ENCODE measurements at places on chromosomes 16 and 17. TPM values are rescaled to one million over a fixed set of nuclear protein-coding genes. Genes with fewer than 3 reads are reported as not detected.

KRT12 gene
- total RNA-seq = not detected

DNA sequence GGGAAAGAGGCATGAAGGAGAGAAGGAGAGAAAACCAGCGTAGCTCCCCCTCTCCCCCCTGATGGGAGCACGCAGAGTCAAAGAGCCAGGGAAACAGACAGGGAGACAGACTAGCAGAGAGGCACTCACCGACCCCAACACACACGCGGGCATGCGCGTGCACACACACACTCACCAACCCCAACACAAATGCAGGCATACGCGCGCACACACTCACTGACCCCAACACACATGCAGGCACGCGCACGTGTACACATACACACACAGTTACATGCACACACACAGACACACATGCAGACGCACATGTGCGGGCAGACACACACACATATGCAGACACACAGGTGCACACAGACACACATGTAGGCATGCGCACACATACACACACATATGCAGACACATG, 4.6 kb downstream of the CACNB1 start:
- H3K4me3 ChIP-seq = no peak overlapping the region
- no peak overlapping the region for H3K27ac ChIP-seq
- no peak for DNase-seq
- peaks cover 38% of the 10 kb centered on the region for H3K4me1 ChIP-seq
- peaks cover 14% of the 10 kb centered on the region for H3K36me3 ChIP-seq

DNA sequence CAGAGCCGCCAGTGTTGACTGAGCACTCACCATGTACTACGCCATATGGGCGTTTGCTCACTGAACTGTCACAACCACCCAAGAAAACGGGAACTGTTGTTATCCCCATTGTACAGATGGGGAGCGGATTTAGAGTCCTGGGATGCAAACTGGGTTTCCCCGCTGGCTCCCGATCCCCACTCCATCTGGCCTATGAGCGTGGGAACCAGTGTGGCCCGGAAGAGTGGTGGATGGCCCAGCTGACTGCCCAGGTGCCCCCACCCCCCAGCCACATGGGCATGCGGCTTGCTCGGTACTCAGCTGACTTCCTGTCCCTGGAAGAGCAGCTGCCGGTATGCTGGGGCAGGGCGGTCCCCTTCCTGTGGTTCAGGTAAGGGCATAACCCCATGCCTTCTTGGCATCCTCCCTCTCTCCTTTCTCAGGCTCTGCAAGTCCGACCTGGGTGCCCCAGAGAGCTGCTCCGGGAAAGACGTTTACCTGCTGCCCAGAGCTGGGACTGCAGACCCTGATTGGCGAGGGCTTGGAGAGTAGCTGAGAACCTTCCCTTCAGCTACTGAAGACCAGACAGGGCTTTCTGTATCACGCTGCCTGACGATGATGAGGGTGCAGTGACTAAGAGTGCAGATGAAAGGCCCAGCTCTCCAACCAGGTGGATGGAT, 16.2 kb downstream of the SOCS3 start:
- no peaks in the 10 kb centered on the region for H3K4me1 ChIP-seq
- no peaks in the 10 kb centered on the region for H3K36me3 ChIP-seq
- peak overlapping the region; percentile 92 for H3K27ac ChIP-seq
- H3K27me3 ChIP-seq = no peaks in the 10 kb centered on the region
- H3K4me3 ChIP-seq = no peak overlapping the region

- no peak overlapping the region for H3K27ac ChIP-seq
- no peaks in the 10 kb centered on the region for H3K27me3 ChIP-seq
- peaks cover 77% of the 10 kb centered on the region for H3K36me3 ChIP-seq
- no peaks in the 10 kb centered on the region for H3K4me1 ChIP-seq
- no peak for DNase-seq
Measured at GRCh38 chr17:36575028-36575427, 16.7 kb upstream of the DHRS11 start.

FAM117A gene
- 34.6 TPM for total RNA-seq

DNA sequence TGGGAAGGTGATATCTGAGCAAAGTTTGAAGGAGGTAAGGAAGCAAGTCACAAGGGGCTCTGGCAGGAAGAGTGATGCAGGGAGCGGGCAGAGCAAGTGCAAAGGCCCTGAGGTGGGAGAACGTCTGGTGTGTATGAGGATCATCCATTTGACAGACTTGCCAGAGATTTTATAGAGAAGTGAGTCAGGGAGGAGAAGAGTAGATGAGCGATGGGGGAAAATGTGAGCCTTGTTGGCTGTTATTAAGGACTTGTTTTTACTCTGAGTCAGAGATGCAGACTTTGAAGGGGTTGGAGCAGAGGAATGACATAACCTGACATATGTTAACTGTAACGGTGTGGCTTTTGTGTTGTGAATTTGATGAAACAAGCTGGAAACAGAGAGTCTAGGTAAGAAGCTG, 3.5 kb upstream of the CLEC10A start:
- H3K4me1 ChIP-seq = no peaks in the 10 kb centered on the region
- DNase-seq = no peak
- H3K27ac ChIP-seq = no peak overlapping the region

GRCh38 chr16:56047307-56048234, 143.7 kb upstream of the GNAO1 start:
- no peak overlapping the region for H3K4me3 ChIP-seq
- no peaks in the 10 kb centered on the region for H3K4me1 ChIP-seq
- H3K36me3 ChIP-seq = no peaks in the 10 kb centered on the region
- DNase-seq = no peak
- no peaks in the 10 kb centered on the region for H3K27me3 ChIP-seq

PRRT2 gene
- total RNA-seq = 11.5 TPM

HOXB9 gene
- not detected for total RNA-seq

CEP295NL gene
- 1.8 TPM for total RNA-seq

GRCh38 chr16:13098536-13098935, 197.1 kb downstream of the SHISA9 start:
- no peak overlapping the region for H3K27ac ChIP-seq
- no peaks in the 10 kb centered on the region for H3K36me3 ChIP-seq
- no peak for DNase-seq
- H3K27me3 ChIP-seq = no peaks in the 10 kb centered on the region

DNA sequence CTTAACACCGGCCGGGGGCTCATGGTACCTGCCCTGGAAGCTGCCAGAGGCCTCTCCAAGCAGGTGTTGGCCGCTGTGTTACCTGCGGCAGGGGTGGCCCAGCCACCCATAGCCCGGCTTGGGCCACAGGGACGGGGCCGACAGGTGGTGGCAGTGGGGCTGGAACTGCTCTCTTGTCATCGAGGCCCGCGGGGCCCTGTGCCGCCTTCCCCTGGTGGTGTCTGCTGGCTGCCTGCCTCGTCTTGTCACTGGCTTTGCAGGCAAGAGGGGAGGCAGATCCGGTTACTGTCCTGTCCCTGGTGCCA, 27.1 kb downstream of the GSE1 start:
- no peaks in the 10 kb centered on the region for H3K36me3 ChIP-seq
- H3K27me3 ChIP-seq = no peaks in the 10 kb centered on the region
- DNase-seq = no peak
- peak overlapping the region; percentile 61 for H3K27ac ChIP-seq
- peaks cover 55% of the 10 kb centered on the region for H3K4me1 ChIP-seq

GRCh38 chr17:5138616-5139457, 23.0 kb downstream of the USP6 start:
- no peaks in the 10 kb centered on the region for H3K4me1 ChIP-seq
- DNase-seq = no peak
- no peaks in the 10 kb centered on the region for H3K27me3 ChIP-seq
- no peak overlapping the region for H3K4me3 ChIP-seq

GPRC5C gene
- total RNA-seq = 16.9 TPM

GRCh38 chr17:80649672-80650330, 105.2 kb downstream of the RPTOR start:
- no peak overlapping the region for H3K4me3 ChIP-seq
- peaks cover 3% of the 10 kb centered on the region for H3K4me1 ChIP-seq
- DNase-seq = no peak
- no peaks in the 10 kb centered on the region for H3K27me3 ChIP-seq

KRT40 gene
- total RNA-seq = not detected

- peaks cover 12% of the 10 kb centered on the region for H3K27me3 ChIP-seq
- no peak overlapping the region for H3K4me3 ChIP-seq
- no peaks in the 10 kb centered on the region for H3K4me1 ChIP-seq
- H3K36me3 ChIP-seq = no peaks in the 10 kb centered on the region
- no peak overlapping the region for H3K27ac ChIP-seq
Measured at GRCh38 chr16:75222271-75222783, 3.5 kb downstream of the CTRB1 start.

GRCh38 chr17:78781104-78781892, 775 bp downstream of the CYTH1 start:
- DNase-seq = peak; percentile 76
- H3K36me3 ChIP-seq = no peaks in the 10 kb centered on the region
- peak overlapping the region; percentile 100 for H3K4me3 ChIP-seq
- H3K4me1 ChIP-seq = peaks cover 14% of the 10 kb centered on the region
- H3K27me3 ChIP-seq = no peaks in the 10 kb centered on the region
- peak overlapping the region; percentile 96 for H3K27ac ChIP-seq

C17orf67 gene
- total RNA-seq = 1.8 TPM

GRCh38 chr16:68479271-68479670, 31.0 kb upstream of the SMPD3 start:
- no peaks in the 10 kb centered on the region for H3K36me3 ChIP-seq
- H3K4me3 ChIP-seq = no peak overlapping the region
- no peak for DNase-seq
- no peak overlapping the region for H3K27ac ChIP-seq
- H3K27me3 ChIP-seq = no peaks in the 10 kb centered on the region

GRCh38 chr16:12470311-12471229, 333.1 kb downstream of the CPPED1 start:
- peak overlapping the region; percentile 23 for H3K27ac ChIP-seq
- DNase-seq = peak; percentile 69
- no peaks in the 10 kb centered on the region for H3K36me3 ChIP-seq
- peaks cover 23% of the 10 kb centered on the region for H3K4me1 ChIP-seq
- no peaks in the 10 kb centered on the region for H3K27me3 ChIP-seq
- H3K4me3 ChIP-seq = peak overlapping the region; percentile 4

CRK gene
- 84.5 TPM for total RNA-seq

NUPR1 gene
- 70.8 TPM for total RNA-seq

DNA sequence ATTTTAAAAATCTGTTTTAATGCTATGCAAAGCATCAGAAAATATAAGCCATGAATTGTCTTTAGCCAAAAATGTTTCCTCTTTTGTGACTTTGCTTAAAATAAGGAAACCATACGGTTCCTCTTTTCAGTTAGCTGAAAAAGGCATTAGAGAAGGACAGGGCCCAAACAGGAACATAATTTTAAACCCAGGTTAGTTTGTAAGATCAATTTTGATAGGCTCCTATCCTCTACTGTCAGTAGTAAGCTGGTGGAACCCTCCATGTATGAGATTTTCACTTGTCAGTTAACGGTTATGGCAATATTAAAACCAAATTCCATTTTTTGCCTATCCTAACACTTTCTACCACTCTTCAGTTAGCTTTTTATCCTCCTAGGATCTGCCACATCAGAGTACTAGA, 4.3 kb downstream of the EVI2B start:
- H3K4me3 ChIP-seq = no peak overlapping the region
- no peaks in the 10 kb centered on the region for H3K36me3 ChIP-seq
- no peaks in the 10 kb centered on the region for H3K27me3 ChIP-seq
- DNase-seq = no peak
- H3K27ac ChIP-seq = peak overlapping the region; percentile 42

GRCh38 chr17:66373944-66374817, 71.8 kb downstream of the PRKCA start:
- no peaks in the 10 kb centered on the region for H3K27me3 ChIP-seq
- H3K4me3 ChIP-seq = no peak overlapping the region
- H3K4me1 ChIP-seq = peaks cover 34% of the 10 kb centered on the region
- no peak overlapping the region for H3K27ac ChIP-seq
- H3K36me3 ChIP-seq = no peaks in the 10 kb centered on the region

DNA sequence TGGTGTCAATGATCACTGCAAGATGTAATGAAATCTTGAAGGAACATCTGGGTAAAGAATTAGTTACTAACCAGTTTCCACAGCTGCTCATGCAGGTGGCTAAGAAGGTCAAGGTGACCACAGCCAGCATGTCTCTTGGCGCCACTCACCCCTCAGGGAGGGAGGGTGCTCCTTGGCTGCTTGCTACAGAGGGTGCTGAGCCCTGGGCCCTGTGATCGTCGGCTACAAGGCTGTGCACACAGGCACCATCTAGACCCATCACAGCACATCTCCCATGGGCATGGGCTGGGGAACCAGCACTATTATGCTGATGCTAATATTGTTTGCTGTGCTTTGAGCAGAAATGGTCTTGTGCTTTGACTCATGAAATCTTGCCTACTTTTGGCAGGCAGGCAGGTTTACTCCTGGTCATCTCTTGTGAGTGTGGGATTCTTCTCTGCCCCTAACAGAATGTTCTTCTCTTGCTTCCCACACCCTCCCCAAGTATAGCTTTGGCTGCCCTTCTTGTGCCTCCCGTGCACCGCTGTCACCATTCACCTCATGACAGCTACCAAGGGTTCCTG, 36.4 kb downstream of the TXNDC11 start:
- H3K4me1 ChIP-seq = peaks cover 12% of the 10 kb centered on the region
- H3K27me3 ChIP-seq = no peaks in the 10 kb centered on the region
- no peak overlapping the region for H3K4me3 ChIP-seq
- no peak overlapping the region for H3K27ac ChIP-seq
- no peak for DNase-seq

YPEL3 gene
- total RNA-seq = 99.9 TPM

DNA sequence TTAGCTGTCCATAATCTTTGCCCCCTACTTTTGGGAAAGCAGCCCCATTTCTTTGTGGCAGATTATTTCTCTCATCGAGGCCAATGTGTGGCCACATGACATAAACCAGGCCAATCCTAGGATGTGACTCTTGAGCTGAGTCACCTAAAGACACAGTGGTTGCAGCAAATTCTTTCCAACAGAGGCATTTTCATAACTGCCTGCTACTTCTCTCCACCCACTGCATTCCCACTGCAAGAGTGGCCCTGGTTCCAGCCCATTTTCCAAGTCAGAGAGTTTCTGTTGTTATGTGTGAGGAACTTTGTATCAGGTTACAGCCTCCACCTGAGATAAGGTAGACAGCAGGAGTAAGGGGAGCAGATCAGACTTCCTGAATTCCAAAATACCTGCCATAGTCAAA, 195.2 kb downstream of the RGS9 start:
- no peaks in the 10 kb centered on the region for H3K27me3 ChIP-seq
- DNase-seq = no peak
- H3K36me3 ChIP-seq = no peaks in the 10 kb centered on the region
- H3K4me3 ChIP-seq = no peak overlapping the region

MILR1 gene
- 2.5 TPM for total RNA-seq

Data from sigmoid colon (tissue), 7 donors.